CD4-positive, alpha-beta T cell (primary cell): ENCODE measurements at places on chromosomes 1 and 21. TPM values are rescaled to one million over a fixed set of nuclear protein-coding genes. Genes with fewer than 3 reads are reported as not detected.

- no peaks in the 10 kb centered on the region for H3K36me3 ChIP-seq
- no peaks in the 10 kb centered on the region for H3K27me3 ChIP-seq
- H3K4me1 ChIP-seq: no peaks in the 10 kb centered on the region
Observed at GRCh38 chr1:186498695-186499389, 37.9 kb upstream of the PDC start.

The IPO9 gene
- total RNA-seq: 20.1 TPM

DNA sequence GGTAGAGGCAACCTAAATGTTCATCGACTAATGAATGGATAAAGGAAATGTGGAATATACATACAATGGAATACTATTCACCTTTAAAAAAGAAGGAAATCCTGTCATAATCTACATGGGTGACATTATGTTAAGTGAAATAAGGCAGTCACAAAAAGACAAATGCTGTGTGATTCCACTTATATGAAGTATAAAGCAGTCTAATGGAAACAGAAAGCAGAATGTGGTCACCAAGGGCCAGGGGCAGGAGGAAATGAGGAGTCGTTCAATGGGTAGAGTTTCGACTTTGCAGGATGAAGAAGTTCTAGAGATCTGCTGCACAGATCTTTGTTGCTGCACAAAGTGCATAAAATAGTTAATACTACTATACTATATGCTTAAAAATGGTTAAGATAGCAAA, 7.8 kb downstream of the DIPK1A start:
- H3K4me3 ChIP-seq: no peak overlapping the region
- no peak for DNase-seq
- H3K36me3 ChIP-seq: no peaks in the 10 kb centered on the region
- no peaks in the 10 kb centered on the region for H3K27me3 ChIP-seq
- peaks cover 39% of the 10 kb centered on the region for H3K4me1 ChIP-seq

The ERICH3 gene
- total RNA-seq: not detected

DNA sequence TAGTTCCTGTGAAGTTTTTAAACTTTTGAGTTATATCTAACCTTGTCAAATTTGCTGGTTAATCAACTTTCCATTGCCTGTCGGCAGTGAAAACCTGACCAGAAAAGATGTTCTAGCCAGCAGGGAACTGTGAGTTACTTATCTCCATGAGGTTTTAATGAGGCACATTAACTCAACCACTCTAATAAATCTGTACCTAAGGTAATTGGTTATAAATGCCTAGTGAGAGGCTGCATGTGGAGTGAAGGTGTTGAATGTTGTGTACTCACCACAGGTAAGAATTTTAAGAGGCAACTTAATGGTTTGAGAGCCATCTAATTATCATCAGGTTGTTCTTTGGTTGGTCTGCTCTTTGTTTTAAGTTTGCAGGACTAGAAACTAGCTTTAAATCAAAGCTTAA, 138.4 kb upstream of the LHX8 start:
- H3K27ac ChIP-seq: no peak overlapping the region
- no peak overlapping the region for H3K4me3 ChIP-seq
- H3K27me3 ChIP-seq: no peaks in the 10 kb centered on the region
- no peak for DNase-seq
- H3K4me1 ChIP-seq: no peaks in the 10 kb centered on the region
- H3K36me3 ChIP-seq: no peaks in the 10 kb centered on the region

The NPHS2 gene
- total RNA-seq: not detected

DNA sequence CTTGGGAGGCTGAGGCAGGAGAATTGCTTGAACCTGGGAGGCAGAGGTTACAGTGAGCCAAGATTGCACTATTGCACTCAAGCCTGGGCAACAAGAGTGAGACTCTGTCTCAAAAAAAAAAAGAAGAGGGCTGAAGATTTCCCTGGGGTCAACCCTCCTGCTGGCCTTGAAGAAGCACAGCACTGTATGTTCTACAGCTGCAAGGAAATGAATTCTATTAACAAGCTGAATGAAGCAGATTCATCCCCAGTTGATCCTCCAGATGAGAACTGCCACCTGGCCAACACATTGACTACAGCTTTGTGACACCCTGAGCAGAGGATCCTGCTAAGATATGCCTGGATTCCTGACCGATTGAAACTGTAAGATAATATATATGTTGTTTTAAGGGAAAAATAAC, 129.5 kb downstream of the ADSS2 start:
- no peak overlapping the region for H3K27ac ChIP-seq
- no peaks in the 10 kb centered on the region for H3K27me3 ChIP-seq
- DNase-seq: no peak
- H3K36me3 ChIP-seq: no peaks in the 10 kb centered on the region

The TAS1R3 gene
- 3.4 TPM for total RNA-seq

GRCh38 chr1:197468543-197469175, 200.6 kb downstream of the CRB1 start:
- H3K4me3 ChIP-seq: no peak overlapping the region
- no peaks in the 10 kb centered on the region for H3K27me3 ChIP-seq
- no peak for DNase-seq
- H3K4me1 ChIP-seq: no peaks in the 10 kb centered on the region

GRCh38 chr1:78855258-78855657, 151.3 kb downstream of the ADGRL4 start:
- no peaks in the 10 kb centered on the region for H3K27me3 ChIP-seq
- H3K36me3 ChIP-seq: no peaks in the 10 kb centered on the region
- H3K4me1 ChIP-seq: no peaks in the 10 kb centered on the region
- H3K27ac ChIP-seq: no peak overlapping the region
- H3K4me3 ChIP-seq: no peak overlapping the region

DNA sequence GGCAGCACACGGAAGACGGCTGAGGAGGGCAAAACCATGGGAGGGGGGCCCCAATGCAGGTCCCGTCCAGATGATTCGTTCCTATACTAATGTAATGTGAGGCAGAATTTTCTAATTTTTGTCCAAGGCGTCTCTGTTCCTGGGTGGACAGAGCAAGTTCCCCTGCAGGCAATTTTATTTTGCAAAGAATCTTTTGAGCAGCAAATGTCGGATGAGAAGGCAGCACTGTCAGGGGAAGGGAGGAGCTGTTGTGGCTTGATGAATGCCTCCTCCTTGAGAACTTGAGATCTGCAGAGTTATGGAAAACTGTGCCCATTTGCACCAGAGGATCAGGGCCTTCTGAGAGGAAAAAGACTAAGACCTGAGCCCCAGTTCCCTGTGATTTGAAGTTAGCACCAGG, 17.3 kb downstream of the SLC1A7 start:
- no peak overlapping the region for H3K27ac ChIP-seq
- no peak overlapping the region for H3K4me3 ChIP-seq
- no peaks in the 10 kb centered on the region for H3K4me1 ChIP-seq
- no peak for DNase-seq

GRCh38 chr1:76425201-76426145, 350.9 kb downstream of the ST6GALNAC3 start:
- no peaks in the 10 kb centered on the region for H3K36me3 ChIP-seq
- H3K4me3 ChIP-seq: no peak overlapping the region
- DNase-seq: no peak
- no peaks in the 10 kb centered on the region for H3K27me3 ChIP-seq

GRCh38 chr1:85182700-85183099, 18.1 kb downstream of the SYDE2 start:
- H3K4me3 ChIP-seq: no peak overlapping the region
- H3K36me3 ChIP-seq: no peaks in the 10 kb centered on the region
- DNase-seq: no peak

The EPHX1 gene
- 0.47 TPM for total RNA-seq

The INSRR gene
- not detected for total RNA-seq

DNA sequence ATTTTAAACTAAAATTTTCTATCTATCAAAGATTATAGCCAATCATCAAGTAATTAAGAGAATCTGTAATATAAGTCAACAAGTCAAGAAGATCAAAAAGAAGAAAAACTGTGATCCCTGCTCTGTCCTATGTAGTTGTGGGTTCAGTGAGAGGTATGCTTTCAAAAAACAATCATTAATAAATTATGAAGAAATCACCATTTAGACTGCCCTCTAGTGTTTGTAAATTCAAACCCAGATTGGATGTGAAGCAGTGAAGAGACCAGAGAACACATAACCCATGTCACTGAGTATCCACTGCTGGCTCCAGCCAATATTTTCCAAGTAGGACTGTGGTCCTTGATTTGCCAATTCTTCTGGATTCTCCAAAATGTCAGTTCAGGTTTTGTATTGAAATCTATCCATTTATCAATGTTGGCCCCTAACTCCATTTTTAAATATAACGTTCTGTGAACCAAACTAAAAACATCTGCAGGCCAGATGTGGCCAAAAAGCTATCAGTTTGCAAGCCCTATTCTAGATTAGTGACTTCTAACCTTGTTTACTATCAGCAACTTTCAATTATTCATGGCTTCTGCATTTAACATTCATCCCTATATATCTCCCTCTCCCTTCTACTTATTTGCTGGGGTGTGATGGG, 467.5 kb upstream of the CXADR start:
- no peak overlapping the region for H3K27ac ChIP-seq
- H3K4me1 ChIP-seq: no peaks in the 10 kb centered on the region
- no peak for DNase-seq
- no peaks in the 10 kb centered on the region for H3K27me3 ChIP-seq

DNA sequence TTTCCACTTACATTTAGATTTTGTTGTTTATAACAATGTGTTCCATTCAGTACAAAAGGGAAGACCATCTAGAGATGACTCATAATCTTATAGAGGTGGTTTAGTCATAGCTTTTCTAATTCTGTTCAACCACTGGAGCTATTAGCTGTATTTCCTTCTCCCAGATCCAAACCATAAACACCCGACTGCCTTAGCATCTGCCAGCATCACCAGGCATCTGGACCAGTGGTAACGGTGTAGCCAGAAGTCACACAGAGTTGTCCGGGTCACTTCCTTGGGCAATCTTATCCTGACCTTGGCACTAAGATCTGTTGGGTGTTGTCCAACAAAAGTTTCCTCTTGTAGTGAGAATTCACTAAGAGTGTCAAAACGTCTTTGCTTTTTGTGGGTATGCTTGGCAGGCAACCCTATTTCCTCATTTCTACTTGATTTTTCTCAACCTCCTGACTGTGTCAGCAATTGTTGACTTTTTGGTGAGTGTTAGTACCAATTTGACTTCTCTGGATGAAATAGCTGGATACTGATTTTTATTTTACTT, 372.1 kb upstream of the B3GALT2 start:
- H3K27ac ChIP-seq: no peak overlapping the region
- no peaks in the 10 kb centered on the region for H3K36me3 ChIP-seq
- peaks cover 9% of the 10 kb centered on the region for H3K4me1 ChIP-seq
- H3K27me3 ChIP-seq: no peaks in the 10 kb centered on the region

DNA sequence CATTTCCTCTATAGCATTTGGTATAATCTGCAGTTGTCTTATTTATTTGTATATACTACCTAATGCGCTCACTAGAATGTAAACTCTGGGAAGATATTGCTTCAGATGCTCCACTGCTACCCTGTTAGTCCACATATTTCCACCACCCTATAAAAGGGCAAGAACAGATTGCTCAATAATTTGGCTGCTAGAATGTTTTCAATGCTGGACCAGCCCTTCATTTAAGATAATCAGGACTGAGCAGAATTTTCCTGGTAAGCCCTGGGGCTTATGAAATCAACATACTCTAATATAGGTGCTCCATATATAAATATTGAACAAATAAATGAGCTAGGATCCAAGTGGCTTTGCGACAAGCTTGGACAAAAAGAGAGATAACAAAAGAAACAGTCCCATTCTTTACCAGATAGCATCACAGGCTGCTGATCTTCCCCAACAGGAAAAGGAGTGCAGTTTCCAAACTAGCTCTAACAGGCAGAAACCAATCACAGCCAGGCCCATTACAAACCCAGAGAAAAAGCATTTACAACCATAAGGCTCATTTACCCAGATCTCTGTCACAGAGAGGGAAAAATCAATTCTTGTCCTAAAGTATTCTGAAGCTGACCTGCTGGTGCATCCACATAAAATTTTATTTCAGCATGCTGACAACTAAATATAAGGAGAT, 8.3 kb downstream of the BCAR3 start:
- no peaks in the 10 kb centered on the region for H3K27me3 ChIP-seq
- no peak for DNase-seq
- no peaks in the 10 kb centered on the region for H3K36me3 ChIP-seq
- H3K4me1 ChIP-seq: no peaks in the 10 kb centered on the region

- no peak overlapping the region for H3K4me3 ChIP-seq
- no peaks in the 10 kb centered on the region for H3K27me3 ChIP-seq
- H3K27ac ChIP-seq: no peak overlapping the region
- no peaks in the 10 kb centered on the region for H3K4me1 ChIP-seq
Observed at GRCh38 chr1:216883518-216883917, 160.3 kb upstream of the ESRRG start.

DNA sequence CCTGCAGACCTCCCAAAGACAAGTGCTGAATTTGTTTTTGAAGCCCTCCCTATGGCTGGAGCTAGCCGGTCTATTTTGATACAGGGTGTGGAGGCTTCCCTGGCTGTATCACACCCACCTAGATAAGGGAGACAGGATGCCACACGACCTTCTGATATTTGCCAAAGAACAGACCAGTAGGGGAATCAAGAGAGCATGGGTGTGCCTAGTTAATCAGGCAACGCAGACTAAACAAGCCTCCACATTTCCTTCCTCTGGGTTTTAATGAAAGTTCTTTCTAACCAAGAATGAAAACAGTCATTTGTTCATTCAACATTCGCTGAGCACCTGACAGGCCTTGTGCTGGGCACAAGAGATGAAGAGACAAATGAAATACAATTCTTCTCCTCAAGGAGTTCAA, 446.8 kb downstream of the PLPP3 start:
- H3K27ac ChIP-seq: no peak overlapping the region
- H3K36me3 ChIP-seq: no peaks in the 10 kb centered on the region
- no peaks in the 10 kb centered on the region for H3K4me1 ChIP-seq
- H3K4me3 ChIP-seq: no peak overlapping the region
- no peaks in the 10 kb centered on the region for H3K27me3 ChIP-seq

DNA sequence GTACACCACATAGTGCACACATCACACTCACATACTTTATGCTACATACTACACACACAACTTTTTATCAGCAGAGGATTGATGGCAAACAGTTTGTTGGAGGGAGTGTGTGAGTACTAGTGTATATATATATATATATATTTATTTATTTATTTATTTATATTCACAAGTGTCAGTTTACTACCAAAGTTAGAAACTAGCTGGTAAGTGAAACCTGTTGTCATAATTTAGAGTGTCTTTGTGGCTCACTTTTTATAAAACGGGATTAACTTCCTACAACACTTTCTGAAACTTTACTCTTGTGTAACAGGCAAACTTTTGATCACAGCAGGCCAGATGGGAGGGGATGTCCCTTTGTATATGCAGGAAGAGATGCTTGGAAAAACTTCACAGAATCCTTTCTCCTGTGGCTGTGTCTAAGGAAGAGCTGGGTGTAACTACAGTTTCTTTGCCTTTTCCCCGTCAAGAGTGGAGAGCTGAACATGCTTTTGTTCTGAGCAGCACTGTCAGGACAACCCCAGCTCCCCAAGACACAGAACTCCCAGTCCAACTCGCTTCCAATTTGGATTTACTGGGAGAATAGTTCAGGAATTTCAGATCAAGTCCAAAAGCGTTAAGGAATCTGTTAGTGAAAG, 1.9 kb upstream of the SAMD13 start:
- DNase-seq: no peak
- H3K27ac ChIP-seq: no peak overlapping the region
- no peak overlapping the region for H3K4me3 ChIP-seq
- peaks cover 25% of the 10 kb centered on the region for H3K4me1 ChIP-seq

GRCh38 chr1:65958561-65959350, 166.1 kb downstream of the PDE4B start:
- DNase-seq: peak; percentile 1
- H3K27me3 ChIP-seq: peaks cover 5% of the 10 kb centered on the region
- no peaks in the 10 kb centered on the region for H3K4me1 ChIP-seq
- H3K36me3 ChIP-seq: no peaks in the 10 kb centered on the region
- H3K4me3 ChIP-seq: no peak overlapping the region

The HES2 gene
- total RNA-seq: not detected

The DMBX1 gene
- total RNA-seq: not detected

- no peaks in the 10 kb centered on the region for H3K36me3 ChIP-seq
- peak overlapping the region; percentile 7 for H3K4me3 ChIP-seq
- peak; percentile 43 for DNase-seq
- peaks cover 32% of the 10 kb centered on the region for H3K4me1 ChIP-seq
- H3K27ac ChIP-seq: peak overlapping the region; percentile 30
- no peaks in the 10 kb centered on the region for H3K27me3 ChIP-seq
Observed at GRCh38 chr1:16420424-16421118, 16.7 kb downstream of the SPATA21 start.
